Stimulated activated CD4-positive, alpha-beta T cell treated with anti-CD3 and anti-CD28 coated beads, Interleukin-12 subunit alpha, Interleukin-12 subunit beta, amount 100 ng/mL, for 48 hours (primary cell): ENCODE measurements at places on chromosomes 5 and 9.

DNA sequence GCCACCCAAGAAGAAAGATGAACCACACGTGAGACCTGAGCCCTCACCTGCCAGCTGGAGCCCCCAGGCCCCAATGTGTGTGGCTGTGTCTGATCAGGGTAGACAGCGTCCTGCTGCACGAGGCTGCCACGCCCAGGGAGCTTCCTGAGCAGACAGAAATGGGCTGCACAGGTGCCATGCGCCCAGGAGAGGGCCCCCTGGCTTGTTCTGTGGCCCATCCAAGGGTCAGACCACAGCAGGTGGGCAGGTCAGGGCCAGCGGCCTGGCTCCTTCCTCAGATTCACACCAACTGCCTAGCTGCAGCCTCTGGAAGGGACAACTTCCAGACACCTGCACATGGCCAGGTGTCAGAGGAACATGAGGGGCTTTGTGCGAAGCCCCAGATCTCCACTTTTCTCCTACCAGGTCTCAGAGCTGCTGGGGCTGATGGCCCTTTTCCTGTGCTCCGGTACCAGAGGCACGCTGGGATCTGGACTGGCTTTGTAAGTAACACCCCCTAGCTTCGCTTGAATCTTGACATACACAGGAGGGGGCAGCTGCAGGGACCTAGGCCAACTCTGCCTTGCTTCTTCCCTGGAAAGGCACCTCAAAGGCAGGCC is 10.8 kb downstream of the SARDH start:
- DNase-seq: no peak

- no peak for DNase-seq
Observed at GRCh38 chr5:81852291-81853029, 101.6 kb upstream of the SSBP2 start.

DNA sequence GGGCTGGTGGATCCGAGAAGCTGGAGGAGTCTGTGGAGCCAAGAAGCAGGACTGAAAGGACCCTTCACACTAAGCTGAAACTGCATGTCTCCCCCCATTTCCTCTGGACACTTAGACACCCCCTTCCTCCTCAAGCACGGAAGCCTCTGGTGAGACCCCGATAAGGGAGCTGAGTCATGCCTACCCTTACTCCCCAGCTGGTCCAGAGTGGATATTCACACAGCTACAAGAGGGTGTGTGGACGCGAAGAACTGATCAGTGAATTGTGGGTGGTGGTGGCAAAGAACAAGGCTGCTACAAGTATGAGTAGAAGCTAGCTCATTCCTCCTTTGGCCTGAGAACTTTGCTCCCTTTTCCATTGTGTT is 4.3 kb downstream of the TLN1 start:
- no peak for DNase-seq

DNA sequence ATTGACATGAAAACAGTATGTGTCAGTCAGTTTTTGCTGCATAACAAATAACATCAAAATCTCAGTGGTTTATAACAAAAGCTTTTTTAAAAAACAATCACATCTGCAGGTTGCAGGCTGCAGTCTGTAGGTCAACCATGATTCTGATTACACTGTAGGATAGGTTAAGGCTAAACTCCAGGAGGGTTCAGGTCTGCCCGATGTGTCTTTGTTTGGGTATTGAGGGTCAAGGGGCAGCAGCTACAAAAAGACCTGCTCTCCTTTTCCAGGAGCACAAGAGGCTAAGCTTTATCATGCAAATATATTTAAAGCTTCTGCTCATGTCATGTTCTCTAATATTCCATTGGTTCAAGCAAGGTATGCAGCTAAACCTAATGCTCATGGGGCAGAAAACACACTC is 18.2 kb downstream of the GRIA1 start:
- no peak for DNase-seq

DNA sequence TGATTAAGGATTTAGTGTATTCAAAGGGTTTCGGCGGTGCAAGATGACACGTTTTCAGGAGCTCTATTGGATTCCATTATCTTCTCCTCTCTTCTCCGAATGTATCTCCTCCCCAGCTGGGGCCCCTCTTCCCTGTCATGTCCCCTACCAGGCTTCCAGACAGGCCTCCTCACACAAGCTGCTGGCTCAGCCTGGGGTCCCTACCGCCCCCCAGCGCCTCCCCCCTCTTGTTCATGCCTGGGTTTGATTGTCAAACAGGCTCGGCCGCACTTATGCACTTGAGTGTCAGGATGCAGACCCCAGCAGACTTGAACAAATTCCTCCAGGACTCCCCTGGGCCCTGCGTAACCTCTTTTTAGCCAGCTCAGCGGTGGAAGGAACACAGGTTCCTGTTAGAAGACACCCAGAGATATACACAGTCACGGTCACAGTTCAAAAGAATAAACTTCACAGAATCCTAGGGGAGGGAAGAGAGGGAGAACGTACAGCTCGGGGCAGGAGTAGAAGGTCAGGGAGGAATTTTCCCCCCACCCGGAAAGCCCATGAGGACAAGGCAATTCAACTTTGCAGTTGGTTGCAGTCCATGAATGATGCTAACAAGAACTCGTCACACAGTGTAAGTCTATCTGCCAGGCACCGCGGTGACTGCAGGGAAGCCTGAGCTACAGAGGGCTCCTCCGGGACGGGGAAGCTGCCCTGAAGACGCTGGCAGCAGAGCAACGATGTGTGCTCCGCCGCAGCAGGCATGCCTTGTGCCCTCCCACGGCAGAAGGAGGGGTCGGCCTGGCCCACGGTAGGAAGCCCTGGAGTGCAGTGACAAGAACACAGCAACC is 560.0 kb downstream of the BNC2 start:
- no peak for DNase-seq

DNA sequence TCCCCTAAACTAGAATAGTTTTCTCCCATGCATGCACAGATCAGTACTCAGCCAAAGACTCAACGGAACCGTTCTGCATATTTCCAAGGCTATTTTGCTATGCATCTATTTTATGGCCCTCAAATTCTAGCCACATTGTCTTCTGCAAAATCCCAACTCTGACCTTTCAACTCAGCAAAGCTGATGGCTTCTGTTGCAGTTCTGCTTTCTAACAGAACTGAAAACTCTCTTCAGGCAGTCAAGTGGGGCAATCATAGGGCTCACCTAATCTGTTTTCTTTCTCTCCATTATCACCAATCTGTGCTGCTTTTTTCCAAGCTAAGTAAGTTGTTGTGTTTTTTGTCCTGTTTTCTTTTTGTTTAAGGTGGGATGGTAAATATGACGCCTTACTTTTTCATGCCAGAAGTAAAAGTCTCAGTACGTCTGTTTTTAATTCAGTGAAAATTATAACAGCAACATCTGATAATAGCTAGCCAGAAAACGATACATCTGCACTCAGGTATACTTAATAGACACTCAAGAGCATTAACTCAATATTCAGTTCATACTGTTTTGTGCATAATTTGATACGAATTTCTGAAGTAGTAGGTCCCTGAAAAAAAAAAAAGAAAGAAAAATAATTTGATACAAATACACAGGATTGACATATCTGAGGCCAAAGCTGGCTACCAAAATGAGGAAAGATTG is 454.3 kb downstream of the TLE1 start:
- no peak for DNase-seq

- no peak for DNase-seq
Observed at GRCh38 chr5:23064710-23065109, 211.6 kb upstream of the CDH12 start.

GRCh38 chr5:57509501-57510260 is 27.1 kb upstream of the ACTBL2 start:
- DNase-seq: no peak

DNA sequence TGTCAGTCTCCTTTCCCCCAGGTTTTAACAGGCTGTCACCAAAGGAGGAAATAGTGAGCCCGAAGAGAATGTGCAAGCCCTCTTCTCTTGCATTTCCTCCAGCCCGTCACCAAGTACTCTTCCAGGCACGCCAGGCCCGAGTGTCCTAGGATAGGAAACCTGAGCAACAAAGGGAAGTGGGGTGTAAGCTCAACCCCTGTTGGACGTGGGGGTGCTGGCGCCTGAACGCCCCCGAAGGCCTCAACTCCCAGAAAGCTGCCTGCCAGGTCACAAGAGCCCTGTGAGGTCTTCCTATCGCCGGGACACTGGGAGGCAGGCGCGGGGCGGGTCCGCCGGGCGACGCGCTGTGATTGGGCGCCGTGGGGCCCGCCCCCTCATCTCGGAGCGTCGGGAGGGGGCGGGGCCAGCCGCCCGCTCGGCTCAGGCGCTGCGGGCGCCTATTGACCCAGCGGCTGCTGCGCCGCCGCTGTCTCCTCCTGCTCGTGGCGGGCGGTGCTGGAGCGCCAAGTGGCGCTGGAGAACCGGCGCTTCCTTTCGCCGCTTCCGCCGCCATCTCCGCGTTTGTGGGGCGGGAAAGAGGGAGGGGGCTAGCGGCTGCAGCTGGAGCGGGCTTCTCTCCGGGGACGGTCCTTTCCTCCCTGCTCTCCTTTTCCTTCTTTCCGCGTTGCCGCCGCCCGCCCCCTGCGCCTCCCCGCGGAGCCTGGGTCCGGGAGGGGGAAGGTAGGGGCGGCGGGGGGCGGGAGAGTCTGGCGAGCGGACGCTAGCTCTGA is 572 bp upstream of the MAN2A1 start:
- peak; percentile 67 for DNase-seq

- no peak for DNase-seq
Observed at GRCh38 chr9:125630436-125630835, 76.6 kb downstream of the MAPKAP1 start.

DNA sequence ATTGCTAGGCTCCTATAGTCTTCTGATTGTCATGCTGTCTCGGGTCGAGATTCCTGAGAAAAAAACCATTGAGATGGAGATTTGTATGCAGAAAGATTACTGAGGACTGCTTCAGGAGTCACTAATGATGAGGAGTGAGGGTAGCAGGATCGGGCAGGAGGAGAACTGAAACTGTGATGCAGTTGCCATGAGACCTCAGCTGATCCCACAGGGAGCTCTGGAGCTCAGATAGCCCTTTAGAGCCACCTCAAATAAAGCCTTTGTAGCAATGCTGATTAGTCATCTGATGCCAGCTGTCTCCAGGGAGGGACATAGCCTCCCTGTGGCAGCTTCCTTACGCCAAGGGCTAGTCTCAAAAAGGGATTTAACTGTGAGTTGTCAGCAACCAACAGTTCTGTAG is 256.9 kb downstream of the DMAC1 start:
- DNase-seq: no peak

DNA sequence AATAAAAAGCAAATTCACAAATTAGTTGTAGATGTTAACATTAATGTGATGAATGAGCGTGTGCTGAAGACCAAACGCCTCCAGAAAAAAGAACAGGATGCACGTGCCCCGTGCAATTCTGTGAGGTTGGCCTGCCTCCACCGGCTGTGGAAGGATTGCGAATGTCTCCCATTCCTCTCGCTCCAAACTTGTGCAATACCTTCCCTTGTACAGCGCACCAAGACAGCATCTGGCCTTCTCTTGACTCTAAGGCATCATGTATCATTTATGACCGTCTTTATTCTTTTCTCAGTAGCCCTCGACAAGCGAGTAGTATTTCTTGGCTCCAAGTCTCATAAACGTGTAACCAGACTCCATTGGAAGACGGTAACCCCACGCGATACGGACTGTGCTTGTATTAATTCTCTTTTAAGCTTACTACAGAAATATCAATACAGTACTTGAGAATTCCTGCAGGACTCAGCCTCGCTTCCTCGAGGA is 1.5 kb upstream of the TESK1 start:
- DNase-seq: no peak

DNA sequence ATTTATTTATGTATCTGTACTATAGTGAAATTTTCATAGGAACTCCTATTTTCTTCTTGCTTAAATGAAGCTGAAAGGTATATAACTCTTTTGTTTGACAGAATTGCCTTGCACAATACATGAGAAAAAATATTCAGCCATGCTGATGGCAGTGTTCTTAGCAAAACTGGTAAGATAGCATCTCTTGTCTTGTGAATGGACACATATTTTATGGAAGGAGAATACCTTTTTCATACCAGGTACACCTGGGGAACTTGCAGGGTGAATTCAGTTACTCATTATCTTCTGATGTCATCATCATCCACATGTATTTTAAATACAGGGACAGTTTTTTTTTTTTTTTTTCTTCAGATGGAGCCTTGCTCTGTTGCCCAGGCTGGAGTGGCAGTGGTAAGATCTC is 49.4 kb downstream of the MAMDC2 start:
- DNase-seq: no peak

- no peak for DNase-seq
Observed at GRCh38 chr5:10860196-10860543, 99.1 kb upstream of the DAP start.

DNA sequence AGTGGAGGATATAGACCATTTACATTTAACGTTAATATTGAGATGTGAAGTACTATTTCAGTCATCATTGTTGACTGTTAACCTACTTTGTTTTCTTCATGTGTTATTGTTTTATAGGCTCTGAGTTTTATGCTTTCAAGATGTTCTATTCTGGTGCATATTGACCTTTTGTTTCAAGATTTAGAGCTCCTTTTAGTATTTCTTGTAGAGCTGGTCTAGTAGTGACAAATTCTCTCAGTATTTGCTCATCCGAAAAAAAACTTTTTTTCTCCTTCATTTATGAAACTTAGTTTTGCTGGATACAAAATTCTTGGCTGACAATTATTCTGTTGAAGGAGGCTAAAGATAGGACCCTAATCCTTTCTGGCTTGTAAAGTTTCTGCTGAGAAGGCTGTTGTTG is 91.3 kb downstream of the INVS start:
- no peak for DNase-seq

GRCh38 chr9:84387821-84388220 is 47.3 kb upstream of the SLC28A3 start:
- no peak for DNase-seq

GRCh38 chr9:286071-286740 is 71.5 kb downstream of the DOCK8 start:
- no peak for DNase-seq

- DNase-seq: no peak
Observed at GRCh38 chr5:172887692-172888091, 53.6 kb downstream of the ERGIC1 start.

DNA sequence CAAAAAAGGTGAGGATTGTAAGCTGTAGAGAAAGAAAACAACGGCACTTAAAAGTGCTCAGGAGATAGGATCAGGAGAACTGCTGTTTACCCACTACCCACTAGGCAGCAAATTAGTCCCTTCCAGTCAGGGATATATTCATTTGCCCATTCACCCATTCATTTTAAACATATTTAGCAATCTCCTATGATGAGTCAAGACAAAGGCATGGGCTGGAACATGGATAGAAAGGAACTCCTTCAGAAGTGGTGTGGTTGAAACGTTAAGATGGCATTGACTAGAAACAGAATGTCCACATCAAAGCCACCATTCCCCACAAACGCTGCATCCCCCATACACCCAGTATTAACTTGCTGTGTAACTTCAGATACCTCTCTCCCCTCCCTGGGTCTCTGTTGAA is 225.7 kb downstream of the ASTN2 start:
- no peak for DNase-seq

- no peak for DNase-seq
Observed at GRCh38 chr9:81370096-81370495, 319.3 kb downstream of the TLE1 start.

GRCh38 chr5:80266566-80266965 is 10.7 kb upstream of the SERINC5 start:
- no peak for DNase-seq

GRCh38 chr5:73204733-73205132 is 31.7 kb downstream of the TMEM174 start:
- DNase-seq: no peak
